ENCODE measurements at places on chromosomes 2 and 18.
A peak's percentile ranks its signal among the peaks of the same experiment; 100 is the strongest.

DNA sequence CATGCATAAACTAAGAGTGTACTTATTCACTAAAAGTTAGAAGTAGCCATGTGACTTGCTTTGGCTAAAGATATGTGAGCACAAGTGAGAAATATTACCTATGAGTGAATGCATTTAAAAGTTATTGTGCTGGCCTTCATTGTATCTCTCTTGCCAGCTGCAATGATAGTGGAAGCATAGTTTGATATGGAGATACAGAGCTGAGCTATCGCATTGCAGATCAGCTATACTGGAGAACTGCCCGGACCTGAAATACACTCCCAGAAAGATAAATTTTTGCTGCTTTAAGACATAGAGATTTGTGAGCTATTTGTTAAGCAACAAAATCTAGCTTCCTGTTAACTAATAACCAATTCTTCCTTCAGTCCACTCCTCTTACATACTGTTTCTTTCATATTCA lies 571.1 kb downstream of the CPS1 start:
- no peak for DNase-seq

DNA sequence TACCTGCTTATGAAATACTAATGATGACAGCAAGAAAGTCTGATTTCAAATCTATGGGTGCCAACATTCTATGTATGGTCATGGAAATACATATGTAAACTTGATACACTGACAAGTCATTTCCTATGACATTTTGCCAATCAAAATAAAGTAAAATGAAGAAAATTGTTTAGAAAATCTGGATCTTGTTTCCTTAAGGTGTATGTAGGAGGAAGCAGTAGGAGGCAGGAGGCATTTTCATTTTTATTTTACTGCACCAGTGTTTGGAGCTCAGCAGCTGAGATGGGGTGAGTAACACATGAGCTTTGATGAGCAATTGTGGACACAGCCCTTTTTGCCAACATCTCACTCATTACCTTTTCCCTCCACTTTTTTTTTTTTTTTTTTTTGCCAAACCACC lies 167.0 kb downstream of the AFF3 start:
- DNase-seq = peak; percentile 50

DNA sequence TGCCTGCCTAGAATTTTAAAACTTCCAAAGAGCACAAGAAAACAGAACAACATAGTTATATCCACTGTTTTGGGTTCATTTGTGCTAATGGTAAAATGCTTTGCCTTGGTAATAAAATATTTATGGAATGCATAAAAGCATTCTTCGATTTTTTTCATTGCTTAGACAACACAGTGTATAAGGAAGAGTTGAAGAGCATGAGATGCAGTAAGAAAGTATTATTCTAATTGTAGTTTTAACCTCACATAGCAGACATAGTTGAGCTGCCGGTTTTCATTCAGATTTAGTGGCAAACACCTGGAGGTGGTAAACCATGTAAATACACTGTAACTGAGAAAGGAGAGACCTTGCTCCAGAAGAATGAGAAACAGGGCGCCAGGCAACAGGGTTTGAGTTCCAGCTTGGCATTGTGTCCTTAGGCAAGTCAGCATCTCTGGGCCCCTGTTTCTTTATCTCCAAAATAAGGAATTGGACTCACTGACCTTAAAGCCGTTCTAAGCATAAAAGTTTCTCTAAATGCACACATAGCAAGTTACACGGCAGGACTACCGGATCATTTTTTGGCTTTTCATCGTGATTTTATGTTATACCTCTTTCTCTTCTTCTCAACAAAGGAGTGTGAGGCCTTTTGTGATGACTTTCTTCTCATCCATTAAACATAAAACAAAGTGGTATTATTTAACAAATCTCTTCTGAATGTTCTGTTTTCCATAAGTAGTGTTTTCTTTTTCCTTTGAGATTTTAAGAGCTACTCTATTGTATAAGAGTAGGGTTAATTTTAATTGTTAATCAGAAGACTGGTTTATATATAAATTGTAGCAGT lies 7.9 kb downstream of the UGP2 start:
- DNase-seq = no peak

DNA sequence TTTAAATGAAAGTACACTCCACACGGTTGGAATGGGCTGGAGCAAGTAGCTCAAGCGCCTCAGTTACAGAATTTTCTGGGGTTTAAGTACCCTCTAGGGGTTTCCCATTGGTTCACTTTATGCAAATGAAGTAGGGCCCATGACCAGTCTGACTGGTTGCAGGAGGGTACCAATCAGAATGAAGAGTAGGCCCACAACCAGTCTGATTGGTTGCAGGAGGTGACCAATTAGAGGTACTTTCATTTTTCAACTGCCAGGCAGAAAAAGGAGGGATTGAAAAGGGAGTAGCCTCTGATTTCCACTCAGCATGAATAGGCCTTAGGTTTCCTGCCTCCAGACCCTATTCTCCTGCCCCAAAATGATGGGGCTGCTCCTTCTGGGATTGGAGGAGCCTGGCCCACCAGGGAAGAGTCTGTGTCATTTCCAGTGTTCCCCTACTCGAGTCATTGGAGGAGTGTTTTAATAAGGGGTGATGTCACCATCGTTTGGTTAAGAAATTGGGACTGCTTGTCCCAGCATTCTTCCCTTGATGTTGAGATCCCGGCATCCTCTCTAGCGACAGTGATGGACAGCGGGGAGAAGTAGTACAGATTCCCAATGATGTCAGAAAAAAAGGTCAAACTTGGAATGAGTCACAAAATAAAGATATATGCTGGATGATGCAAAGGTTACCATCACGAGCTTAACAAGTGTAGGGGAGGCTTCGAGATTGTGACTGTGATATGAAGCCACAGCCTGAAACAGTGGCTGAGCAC lies 210.4 kb downstream of the SH3BP4 start:
- DNase-seq = no peak

DNA sequence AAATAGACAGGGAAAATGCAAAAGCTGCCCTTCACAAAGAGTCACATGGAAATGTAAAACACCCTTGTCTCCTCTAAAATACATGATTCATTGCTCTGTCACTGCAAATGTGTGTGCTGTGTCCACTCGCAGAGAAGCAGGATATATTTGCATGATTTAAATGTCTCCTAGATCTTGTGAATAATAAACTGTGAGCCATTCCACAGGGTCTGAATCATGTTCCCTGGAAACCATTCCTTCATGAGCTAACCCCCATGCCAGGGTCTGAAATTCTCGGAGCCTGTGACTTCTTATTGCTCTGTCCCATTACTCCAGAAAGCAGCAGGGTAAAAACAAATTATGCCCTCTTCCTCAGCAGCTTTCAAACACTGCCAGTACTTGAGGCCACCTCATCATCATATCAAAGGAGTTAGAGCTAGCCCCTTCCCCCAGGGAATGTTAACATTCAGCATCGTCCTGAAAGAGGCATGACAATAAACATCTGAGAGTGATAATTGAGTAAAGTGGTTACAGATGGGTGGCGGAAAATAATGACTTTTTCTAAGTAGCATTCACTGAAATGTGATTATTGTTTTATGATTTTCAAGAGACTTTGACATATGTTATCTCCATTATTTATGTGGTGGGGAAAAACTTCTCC lies 11.7 kb upstream of the CNGA3 start:
- peak; percentile 77 for DNase-seq

DNA sequence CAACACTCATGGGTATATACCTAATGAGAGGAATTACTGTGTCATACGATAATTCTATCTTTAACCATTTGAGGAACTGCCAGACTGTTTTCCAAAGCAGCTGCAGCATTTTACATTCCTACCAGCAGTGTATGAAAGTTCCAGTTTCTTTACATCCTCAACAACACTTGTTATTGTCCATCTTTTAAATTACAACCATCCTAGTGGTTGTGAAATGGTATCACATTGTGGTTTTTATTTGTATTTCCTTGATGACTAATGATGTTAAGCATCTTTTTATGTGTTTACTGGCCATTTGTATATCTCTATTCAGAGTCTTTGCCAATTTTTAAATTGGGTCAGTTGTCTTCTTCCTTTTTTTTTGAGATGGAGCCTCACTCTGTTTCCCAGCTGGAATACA lies 4.0 kb upstream of the CKAP2L start:
- no peak for DNase-seq

- peak; percentile 66 for DNase-seq
Observed at GRCh38 chr18:34767601-34768027, 57.5 kb downstream of the DTNA start.

- DNase-seq = peak; percentile 64
Observed at GRCh38 chr2:204452464-204453023, 92.7 kb upstream of the PARD3B start.

DNA sequence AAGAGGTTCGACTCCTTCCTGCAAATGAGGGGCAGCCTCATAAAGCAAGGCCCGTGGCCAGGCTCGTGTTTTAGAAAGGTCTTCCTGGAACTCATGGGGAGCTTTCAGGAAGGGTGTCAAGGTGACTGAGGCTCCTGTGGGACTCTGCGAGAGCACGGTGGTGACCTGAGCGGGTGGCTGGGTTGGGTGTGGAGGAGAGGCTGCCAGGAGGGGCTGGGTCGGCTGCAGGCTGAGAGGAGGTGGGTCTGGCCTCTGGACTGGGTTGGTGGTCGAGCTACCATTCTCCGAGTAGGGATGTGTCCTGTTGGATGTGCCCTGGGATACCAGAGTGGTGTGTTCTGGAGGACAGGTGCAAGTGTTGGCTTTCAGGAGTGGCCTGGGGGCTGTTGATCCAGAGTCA lies 86.4 kb downstream of the DGKD start:
- no peak for DNase-seq

- no peak for DNase-seq
Observed at GRCh38 chr2:220191031-220191430, 563.6 kb downstream of the SLC4A3 start.

- no peak for DNase-seq
Observed at GRCh38 chr2:207071820-207072219, 93.9 kb downstream of the KLF7 start.

- no peak for DNase-seq
Observed at GRCh38 chr2:43317680-43318079, 91.3 kb upstream of the ZFP36L2 start.

All from fibroblast of skin of left biceps (primary cell).